ENCODE measurements at places on chromosomes 1 and 21. TPM values are rescaled to one million over a fixed set of nuclear protein-coding genes. Genes with fewer than 3 reads are reported as not detected.

Gene ZNF687
- 24.1 TPM for polyA plus RNA-seq

Gene HES2
- polyA plus RNA-seq = 0.73 TPM

Gene LRRC53
- polyA plus RNA-seq = 0.04 TPM

Gene NOS1AP
- polyA plus RNA-seq = 9.4 TPM

Gene IPP
- 31.8 TPM for polyA plus RNA-seq

Measured in right renal pelvis (tissue), 4 donors.